ENCODE measurements at places on chromosomes 7 and 10.

DNA sequence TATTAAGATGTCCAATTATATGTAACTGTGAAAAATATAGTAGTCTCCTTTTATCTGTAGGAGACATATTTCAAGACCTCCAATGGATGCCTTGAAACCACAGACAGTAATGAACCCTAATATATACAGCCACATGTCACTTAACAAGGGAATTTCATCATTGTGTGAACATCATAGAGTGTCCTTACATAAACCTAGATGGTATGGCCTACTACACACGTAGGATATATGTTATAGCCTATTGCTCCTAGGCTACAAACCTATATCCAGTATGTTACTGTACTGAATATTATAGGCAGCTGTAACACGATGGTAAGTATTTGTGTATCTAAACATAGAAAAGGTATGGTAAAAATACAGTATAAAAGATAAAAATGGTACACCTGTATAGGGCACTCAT lies 32.4 kb downstream of the MTPN start:
- no peak for DNase-seq

- DNase-seq: no peak
These were observed 292.0 kb upstream of the MBL2 start for GRCh38 chr10:53064614-53065013.

- no peak for DNase-seq
These were observed 490.3 kb downstream of the SDK1 start for GRCh38 chr7:3791327-3791726.

DNA sequence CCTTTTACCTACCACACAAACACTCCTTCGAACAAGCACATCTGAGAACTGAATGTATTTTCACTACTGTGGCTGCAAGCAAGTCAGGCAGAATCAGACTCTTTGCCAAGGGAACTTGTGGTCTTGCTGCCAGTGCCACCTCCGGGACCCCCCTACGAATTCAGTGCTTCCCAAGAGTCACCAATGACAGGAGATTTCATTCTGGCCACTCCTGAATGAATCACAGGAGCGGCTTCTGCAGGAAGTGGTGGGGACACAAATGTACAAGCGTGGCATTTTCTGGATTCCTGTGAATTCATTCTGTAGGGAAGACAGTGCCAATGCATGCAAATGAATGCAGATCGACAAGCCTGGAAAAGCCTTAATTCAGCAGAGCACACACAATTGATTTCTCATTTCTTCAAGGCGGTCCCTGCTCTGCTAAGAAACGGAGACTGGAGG lies 161.2 kb downstream of the CAMK1D start:
- DNase-seq: no peak

GRCh38 chr10:124545351-124546054 lies 83.9 kb downstream of the LHPP start:
- DNase-seq: no peak

- no peak for DNase-seq
These were observed 110.7 kb downstream of the FRMD4A start for GRCh38 chr10:14220026-14220425.

DNA sequence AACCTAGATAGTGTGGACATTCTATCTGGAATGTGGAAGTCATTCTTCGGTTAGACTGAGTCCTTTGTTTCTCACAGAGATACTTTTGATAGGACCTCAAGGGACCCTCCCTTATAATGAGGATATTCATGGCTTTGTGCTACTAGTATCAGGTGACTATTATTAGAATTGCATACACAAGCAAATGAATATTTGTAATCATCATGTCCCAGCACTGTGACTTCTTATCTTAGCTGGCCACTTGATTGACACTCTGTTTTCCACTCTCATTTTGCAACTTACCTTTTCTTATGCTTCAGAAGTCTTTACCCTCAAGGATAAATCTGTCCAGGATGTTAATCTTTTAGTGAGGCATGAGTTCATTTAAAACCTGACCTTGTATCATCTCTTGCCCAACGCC lies 268.2 kb upstream of the FZD1 start:
- DNase-seq: no peak

DNA sequence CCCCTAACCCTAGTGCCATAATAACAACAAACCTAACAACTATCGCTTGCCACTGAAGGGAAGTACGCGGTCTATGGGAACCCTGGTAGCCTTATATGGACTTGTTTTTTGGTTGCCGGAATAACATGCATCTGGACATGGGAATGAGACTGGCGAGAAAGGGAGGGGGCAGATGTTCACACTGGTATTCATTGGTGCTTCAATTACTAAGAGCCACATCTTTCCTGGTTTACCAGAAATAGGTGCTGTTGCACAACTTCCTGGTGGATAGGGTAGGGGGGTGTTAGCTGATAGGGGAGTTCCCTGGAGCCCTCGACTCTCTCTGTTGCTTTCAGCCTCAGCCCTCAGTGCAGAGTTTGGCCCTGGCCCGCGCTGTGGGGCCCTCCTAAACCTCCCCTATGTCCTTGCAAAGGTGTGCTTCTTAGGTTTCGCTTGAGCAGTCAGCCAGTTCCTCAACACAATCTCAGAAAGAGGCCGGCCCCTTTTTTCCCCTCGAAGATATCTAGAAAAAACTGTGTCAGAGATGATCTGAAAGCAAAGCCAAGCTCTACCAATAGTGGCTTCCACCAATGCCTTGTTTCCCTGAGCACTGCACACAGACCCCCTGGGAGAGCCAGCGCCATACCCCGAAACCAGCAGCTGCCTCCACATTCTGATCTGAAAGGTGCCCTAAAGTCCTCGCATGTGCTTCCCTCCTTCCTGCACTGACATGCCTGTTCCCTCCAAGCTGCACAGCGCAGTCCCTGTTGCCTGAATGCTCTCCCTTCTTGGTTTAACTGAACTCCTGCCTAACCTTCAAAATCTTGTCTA lies 13.5 kb downstream of the TBXAS1 start:
- no peak for DNase-seq

DNA sequence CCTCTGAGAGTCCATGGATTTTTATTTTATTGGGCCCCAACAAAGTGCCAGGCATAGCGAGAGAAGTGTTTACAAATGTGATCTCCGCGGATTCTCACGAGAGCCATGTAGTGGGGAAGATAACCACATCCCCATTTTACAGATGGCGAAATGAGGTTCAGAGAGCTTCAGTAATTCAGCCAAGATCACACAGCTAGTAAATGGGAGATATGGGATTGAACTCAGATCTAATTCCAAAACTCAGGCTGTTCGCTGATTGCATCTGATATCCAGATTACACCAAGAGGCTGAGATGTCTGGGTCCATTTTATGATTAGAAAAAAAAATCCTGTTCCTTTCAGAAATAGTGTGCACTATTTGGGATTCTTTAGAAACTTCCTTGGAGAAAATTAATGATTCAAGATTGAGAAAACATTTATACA lies 1.3 kb downstream of the FAS start:
- peak; percentile 50 for DNase-seq

GRCh38 chr7:23895666-23896096 lies 185.7 kb downstream of the STK31 start:
- peak; percentile 37 for DNase-seq

- DNase-seq: no peak
These were observed 194.0 kb upstream of the PLPP4 start for GRCh38 chr10:120262857-120263547.

- no peak for DNase-seq
These were observed 148.9 kb upstream of the SLC13A1 start for GRCh38 chr7:123348690-123349089.

GRCh38 chr10:4586776-4587175 lies 239.2 kb upstream of the AKR1E2 start:
- no peak for DNase-seq

DNA sequence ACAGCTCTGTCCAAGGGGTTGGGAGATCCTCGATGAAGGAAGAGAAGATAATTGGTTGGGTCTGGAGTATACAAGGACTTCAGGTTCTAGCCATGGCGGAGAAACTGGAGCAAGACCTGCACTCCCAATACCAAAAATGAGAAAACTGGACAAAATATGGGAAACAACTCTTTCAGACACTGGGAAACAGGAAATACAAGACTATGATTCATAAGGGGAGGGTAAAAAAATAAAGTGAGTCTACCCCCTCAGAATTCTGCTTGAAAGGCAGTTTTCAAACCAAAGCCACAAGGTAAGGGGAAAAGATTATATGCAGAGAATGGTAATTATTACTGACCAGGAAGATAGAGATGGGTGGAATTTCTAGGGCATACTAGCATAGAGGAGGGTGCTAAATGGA lies 10.2 kb upstream of the SEC61G start:
- no peak for DNase-seq

Data from activated CD4-positive, alpha-beta T cell treated with anti-CD3 and anti-CD28 coated beads, Interleukin-2, amount 50 U/mL, for 16 hours (primary cell).